ENCODE measurements at places on chromosomes 4 and X. TPM values are rescaled to one million over a fixed set of nuclear protein-coding genes. Genes with fewer than 3 reads are reported as not detected.

- DNase-seq: no peak
Measured at GRCh38 chr4:41394481-41394894, 137.8 kb downstream of the UCHL1 start.

DNA sequence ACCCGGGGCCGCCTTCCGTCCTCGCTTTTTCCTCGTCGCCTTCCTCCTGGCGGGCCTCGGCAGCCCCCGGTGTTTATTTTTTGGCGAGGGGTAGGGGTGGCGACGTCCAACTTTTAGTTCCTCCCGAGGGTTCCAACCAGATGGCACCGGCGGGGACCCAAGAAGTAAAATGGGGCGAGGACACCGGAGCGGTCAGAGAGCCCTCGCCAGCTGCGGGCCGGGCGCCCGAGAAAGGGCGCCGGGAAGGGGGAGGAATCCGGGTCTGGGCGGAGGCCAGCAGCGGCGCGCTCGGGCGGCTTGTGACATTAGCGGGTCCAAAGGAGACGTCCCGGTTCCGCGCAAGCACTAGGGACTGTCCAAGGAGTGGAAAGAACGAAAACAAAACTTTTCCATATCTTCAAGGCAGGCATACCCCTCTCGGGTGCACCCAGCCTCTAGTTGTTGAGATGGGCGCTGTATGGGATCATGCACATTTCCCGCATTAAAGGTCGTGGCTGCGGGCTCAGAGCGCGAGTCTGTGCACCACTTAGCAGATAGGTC is 691 bp upstream of the USP46 start:
- DNase-seq: peak; percentile 39

DNA sequence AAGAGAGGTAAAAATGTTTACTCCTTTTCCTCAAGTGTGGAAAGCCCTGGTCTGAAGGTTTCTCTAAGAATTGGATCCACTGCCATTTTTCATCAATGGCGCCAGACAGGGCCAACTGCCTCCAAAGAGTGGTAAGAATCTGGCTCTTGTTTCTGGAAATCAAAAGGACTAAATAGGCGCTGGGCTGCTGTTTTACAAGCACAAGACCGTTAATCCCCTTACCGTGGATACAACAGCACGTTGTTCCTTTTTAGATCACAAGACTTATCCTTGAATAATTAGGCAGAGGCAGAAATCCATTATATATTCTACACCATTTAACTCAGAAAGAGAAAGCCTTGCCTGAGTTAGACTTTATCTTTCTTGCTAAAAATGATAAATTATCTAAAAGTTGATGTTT is 10.6 kb downstream of the CLTRN start:
- DNase-seq: no peak

DNA sequence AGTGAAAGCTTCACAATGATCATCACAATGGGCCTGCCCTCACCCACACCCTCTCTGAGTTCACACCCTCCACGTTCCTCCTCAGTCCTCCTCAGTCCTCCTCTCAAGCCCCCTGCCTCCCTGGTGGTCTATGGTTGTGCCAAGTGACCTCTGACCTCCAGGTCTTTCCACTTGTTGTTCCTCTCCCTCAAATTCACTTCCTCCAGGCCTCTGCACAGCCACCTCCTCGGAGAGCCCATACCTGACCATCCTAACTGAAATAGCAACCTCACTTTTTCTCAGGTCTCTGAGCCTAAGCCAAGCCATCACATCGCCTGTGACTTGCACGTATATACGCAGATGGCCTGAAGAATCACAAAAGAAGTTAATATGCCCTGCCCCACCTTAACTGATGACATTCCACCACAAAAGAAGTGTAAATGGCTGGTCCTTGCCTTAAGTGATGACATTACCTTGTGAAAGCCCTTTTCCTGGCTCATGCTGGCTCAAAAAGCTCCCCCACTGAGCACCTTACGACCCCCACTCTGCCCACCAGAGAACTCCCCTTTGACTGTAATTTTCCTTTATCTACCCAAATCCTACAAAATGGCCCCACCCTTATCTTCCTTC is 293.4 kb upstream of the TENM3 start:
- DNase-seq: no peak

The TRPC5OS gene
- 0.13 TPM for polyA plus RNA-seq

- DNase-seq: no peak
Measured at GRCh38 chr4:161121451-161121850, 1042.3 kb downstream of the FSTL5 start.

GRCh38 chrX:112735147-112735546 is 55.4 kb upstream of the LHFPL1 start:
- DNase-seq: no peak

DNA sequence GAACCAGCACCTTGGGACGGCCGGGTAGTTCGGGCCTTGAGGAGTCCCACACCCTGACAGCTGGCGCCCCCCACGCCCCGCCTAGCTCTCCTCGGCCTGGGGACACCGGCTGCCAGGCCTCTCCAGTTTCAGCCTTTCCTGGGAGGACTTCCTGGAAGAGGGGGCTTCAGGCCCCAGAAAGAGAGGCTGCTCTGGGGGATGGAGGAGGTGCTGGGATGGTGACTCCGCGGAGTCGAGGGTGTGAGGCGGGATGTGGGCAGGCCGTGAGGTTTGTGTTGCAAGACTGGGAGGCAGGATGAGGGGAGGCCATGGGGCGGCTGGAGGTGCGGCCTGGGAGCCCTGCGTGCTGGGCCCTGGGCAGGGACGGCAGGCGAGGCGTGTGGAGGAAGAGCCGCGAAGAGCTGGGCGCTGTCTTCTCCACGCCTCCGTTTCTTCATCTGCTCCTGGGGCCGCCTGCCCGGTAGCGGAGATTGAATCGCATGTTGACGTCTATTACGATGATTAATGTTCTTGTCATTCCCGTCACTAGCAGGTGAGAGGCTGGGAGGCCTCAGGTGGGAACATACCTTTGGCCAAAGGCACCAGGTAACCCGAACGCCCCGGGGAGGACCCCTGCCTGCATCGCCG is 918 bp upstream of the FGFRL1 start:
- no peak for DNase-seq

- DNase-seq: no peak
Measured at GRCh38 chrX:141879616-141880015, 24.1 kb upstream of the MAGEC1 start.

DNA sequence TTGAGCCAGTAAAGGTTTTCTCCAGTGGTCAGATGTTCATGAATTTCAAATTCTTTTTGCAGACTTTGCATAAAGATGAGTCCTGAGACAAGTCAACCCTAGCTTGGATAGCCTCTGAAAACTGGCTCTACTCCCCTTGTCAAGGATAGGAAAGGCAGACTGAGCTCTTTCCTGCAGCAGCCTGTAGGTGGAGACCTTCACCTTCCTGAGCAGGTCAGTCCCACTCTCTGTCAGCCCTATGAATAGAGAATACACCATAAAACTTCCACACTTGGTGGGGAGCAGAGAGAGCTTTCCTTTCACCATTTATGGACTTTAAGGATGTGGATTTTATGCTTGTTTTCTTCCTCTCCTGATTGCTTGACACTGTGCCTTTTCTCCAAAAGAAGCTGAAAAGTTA is 41.9 kb downstream of the PCDH19 start:
- no peak for DNase-seq

The NAP1L3 gene
- 14.6 TPM for polyA plus RNA-seq

GRCh38 chrX:34426334-34426733 is 230.8 kb downstream of the TMEM47 start:
- DNase-seq: no peak
